Cardiac muscle cell (in vitro differentiated cells and primary cell): ENCODE measurements at places on chromosomes 1 and 21. TPM values are rescaled to one million over a fixed set of nuclear protein-coding genes. Genes with fewer than 3 reads are reported as not detected.

Gene ATP1A2
- 19.3 and 40.9 TPM in 2 replicates for total RNA-seq

Gene CSF3R
- total RNA-seq, result 5.8 and 6.0 TPM in 2 replicates

Gene NEK2
- 4.1 and 51.2 TPM in 2 replicates for total RNA-seq

Gene NDUFS5
- total RNA-seq, result 978 and 1,045 TPM in 2 replicates

Gene CYP4X1
- 0.15 and 0.42 TPM in 2 replicates for total RNA-seq

Gene KCNA3
- total RNA-seq, result 0.09 TPM in 1 of 2 replicates, not detected in the other

Gene TIE1
- 2.2 and 5.0 TPM in 2 replicates for total RNA-seq

Gene CNIH4
- 15.0 and 24.3 TPM in 2 replicates for total RNA-seq

Gene LCE2A
- total RNA-seq, result not detected in 2 replicates

Gene SLFNL1
- 1.5 and 3.0 TPM in 2 replicates for total RNA-seq

DNA sequence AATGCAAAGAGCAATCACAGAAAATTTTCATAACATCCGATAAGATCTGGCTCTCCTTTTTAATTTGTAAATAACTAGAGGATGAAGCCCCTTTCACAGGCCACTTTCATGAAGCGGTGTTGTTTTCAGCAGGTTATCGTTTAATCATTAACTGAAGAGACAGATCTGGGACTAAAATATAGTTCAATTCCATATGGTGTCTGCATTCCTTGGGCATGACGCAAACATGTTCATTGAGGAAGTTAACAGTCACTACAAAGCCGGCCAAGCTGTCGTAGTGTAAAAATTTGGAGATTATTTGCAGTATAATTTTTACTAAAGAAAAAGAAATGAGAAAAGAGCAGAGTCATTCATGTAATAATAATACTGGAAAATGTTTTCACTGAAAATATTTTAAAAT is 565.2 kb upstream of the ADAMTS5 start:
- DNase-seq, result peak; percentile 64
- no peak overlapping the region for H3K27ac ChIP-seq
- no peaks in the 10 kb centered on the region for H3K4me1 ChIP-seq
- no peaks in the 10 kb centered on the region for H3K36me3 ChIP-seq
- H3K4me3 ChIP-seq, result no peak overlapping the region

DNA sequence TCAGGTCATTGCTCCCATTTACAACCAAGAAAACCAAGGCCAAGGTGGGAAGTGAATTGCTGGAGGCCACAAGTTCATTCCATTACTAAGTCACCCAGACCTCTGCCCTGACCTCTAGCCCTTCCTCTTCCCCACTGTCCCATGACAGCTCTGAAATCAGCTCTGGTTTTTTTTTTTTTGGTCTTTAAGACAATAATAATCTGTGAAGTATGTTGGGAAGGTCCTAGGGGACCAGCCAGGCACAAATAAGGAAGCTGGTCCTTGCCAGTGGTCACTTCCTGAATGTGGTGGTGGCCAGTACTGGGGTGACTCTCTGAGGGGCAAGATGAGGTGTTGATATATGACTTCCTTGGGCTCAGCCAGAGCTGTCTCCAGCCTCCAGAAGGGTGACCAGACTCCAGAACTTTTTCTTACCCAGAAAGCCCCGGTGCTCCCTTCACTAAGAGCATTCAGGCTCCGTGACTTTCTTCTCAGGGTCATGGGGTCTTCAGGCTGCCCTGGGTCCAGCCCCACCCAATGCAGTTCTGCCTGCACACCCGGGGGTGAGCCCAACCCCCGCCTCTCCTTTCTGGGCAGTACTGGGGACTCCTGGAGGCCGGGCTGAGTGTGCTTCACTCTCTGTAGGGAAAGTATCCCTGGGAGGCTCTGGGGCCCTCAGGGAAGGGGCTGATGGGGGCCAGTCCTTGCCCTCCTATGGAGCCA is 159.6 kb downstream of the PTPRU start:
- H3K4me3 ChIP-seq, result no peak overlapping the region
- H3K36me3 ChIP-seq, result no peaks in the 10 kb centered on the region
- DNase-seq, result no peak
- peaks cover 5% of the 10 kb centered on the region for H3K27me3 ChIP-seq
- peaks cover 3% of the 10 kb centered on the region for H3K4me1 ChIP-seq

DNA sequence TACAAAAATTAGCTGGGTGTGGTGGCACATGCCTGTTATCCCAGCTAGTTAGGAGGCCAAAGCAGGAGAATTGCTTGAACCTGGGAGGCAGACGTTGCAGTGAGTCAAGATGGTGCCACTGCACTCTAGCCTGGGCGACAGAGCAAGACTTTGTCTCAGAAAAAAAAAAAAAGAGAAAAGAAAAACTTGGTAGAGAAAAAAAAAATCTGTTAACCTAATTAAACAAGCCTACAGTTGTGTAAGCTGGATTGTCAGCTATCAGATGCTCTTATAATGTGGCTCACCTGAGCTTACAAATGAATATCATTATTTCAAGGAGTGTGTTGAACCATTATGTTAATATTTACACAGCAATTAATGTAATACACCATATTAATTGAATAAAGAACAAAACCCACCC is 26.4 kb upstream of the EYA3 start:
- H3K4me1 ChIP-seq, result no peaks in the 10 kb centered on the region
- H3K27me3 ChIP-seq, result no peaks in the 10 kb centered on the region
- no peaks in the 10 kb centered on the region for H3K36me3 ChIP-seq

GRCh38 chr1:160836561-160836960 is 26.1 kb downstream of the CD244 start:
- no peak overlapping the region for H3K27ac ChIP-seq
- no peaks in the 10 kb centered on the region for H3K36me3 ChIP-seq
- no peak for DNase-seq
- H3K4me3 ChIP-seq, result no peak overlapping the region
- H3K27me3 ChIP-seq, result peaks cover 15% of the 10 kb centered on the region

GRCh38 chr1:158055854-158056253 is 62.4 kb downstream of the KIRREL1 start:
- no peaks in the 10 kb centered on the region for H3K27me3 ChIP-seq
- H3K27ac ChIP-seq, result no peak overlapping the region
- no peak for DNase-seq
- no peaks in the 10 kb centered on the region for H3K4me1 ChIP-seq
- H3K4me3 ChIP-seq, result no peak overlapping the region
- no peaks in the 10 kb centered on the region for H3K36me3 ChIP-seq

DNA sequence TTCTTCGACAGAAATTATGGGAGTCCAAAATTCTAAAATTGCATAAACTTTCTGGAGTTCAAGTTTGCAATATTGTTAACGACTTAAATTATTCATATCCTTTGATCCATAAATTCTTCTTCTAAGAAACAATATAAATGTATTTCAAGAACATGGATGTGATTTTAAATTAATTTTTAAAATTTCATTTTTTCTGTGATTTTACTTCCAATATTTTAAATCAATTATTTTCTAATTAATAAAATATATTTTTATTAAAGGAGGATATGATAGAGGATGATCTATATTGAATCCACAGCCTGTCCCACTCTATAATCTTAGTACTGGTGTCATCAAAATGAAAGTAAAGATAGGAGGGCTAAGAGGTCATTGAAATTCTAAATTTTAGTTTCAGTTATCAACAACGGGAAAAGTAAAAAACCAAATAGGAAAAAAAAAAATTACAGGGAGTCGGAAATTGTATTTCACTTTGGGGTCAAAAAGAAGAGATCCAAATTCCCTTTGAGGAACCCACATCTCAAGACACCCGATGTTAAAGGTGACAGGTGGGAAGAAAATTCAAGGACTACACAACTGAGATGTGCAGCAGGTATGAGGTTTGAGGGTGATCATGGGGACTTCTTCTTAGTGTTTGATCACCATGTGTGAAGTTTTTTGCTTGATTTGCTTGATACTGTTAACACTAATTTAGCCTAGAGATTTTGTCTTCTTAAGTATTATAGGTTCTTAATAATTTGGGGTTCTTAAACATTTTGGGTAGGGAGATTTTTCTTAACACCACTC is 154.8 kb upstream of the RGS18 start:
- no peak overlapping the region for H3K4me3 ChIP-seq
- H3K4me1 ChIP-seq, result no peaks in the 10 kb centered on the region
- no peaks in the 10 kb centered on the region for H3K27me3 ChIP-seq
- no peaks in the 10 kb centered on the region for H3K36me3 ChIP-seq
- H3K27ac ChIP-seq, result no peak overlapping the region

GRCh38 chr1:52403566-52404115 is 582 bp downstream of the ORC1 start:
- H3K27ac ChIP-seq, result peak overlapping the region; percentile 15
- H3K27me3 ChIP-seq, result no peaks in the 10 kb centered on the region
- DNase-seq, result no peak
- peaks cover 3% of the 10 kb centered on the region for H3K36me3 ChIP-seq

- no peak overlapping the region for H3K4me3 ChIP-seq
- no peaks in the 10 kb centered on the region for H3K36me3 ChIP-seq
- H3K27me3 ChIP-seq, result no peaks in the 10 kb centered on the region
- no peak for DNase-seq
These were observed 24.7 kb upstream of the IL10 start for GRCh38 chr1:206796981-206797402.

GRCh38 chr1:112754116-112754628 is 39.0 kb upstream of the PPM1J start:
- no peaks in the 10 kb centered on the region for H3K27me3 ChIP-seq
- peaks cover 3% of the 10 kb centered on the region for H3K4me1 ChIP-seq
- no peak overlapping the region for H3K4me3 ChIP-seq

- no peaks in the 10 kb centered on the region for H3K27me3 ChIP-seq
- no peak for DNase-seq
- peaks cover 41% of the 10 kb centered on the region for H3K4me1 ChIP-seq
- peaks cover 24% of the 10 kb centered on the region for H3K36me3 ChIP-seq
- peak overlapping the region; percentile 94 for H3K4me3 ChIP-seq
- peak overlapping the region; percentile 61 for H3K27ac ChIP-seq
These were observed 6.4 kb downstream of the TGFB2 start for GRCh38 chr1:218351391-218352074.

- H3K27ac ChIP-seq, result no peak overlapping the region
- no peaks in the 10 kb centered on the region for H3K36me3 ChIP-seq
- H3K27me3 ChIP-seq, result no peaks in the 10 kb centered on the region
These were observed 1153.9 kb upstream of the NCAM2 start for GRCh38 chr21:19844334-19844733.

- no peaks in the 10 kb centered on the region for H3K36me3 ChIP-seq
- H3K4me1 ChIP-seq, result peaks cover 12% of the 10 kb centered on the region
- H3K4me3 ChIP-seq, result no peak overlapping the region
- DNase-seq, result peak; percentile 83
- no peaks in the 10 kb centered on the region for H3K27me3 ChIP-seq
- no peak overlapping the region for H3K27ac ChIP-seq
These were observed 5.7 kb upstream of the TPRG1L start for GRCh38 chr1:3618881-3619671.

DNA sequence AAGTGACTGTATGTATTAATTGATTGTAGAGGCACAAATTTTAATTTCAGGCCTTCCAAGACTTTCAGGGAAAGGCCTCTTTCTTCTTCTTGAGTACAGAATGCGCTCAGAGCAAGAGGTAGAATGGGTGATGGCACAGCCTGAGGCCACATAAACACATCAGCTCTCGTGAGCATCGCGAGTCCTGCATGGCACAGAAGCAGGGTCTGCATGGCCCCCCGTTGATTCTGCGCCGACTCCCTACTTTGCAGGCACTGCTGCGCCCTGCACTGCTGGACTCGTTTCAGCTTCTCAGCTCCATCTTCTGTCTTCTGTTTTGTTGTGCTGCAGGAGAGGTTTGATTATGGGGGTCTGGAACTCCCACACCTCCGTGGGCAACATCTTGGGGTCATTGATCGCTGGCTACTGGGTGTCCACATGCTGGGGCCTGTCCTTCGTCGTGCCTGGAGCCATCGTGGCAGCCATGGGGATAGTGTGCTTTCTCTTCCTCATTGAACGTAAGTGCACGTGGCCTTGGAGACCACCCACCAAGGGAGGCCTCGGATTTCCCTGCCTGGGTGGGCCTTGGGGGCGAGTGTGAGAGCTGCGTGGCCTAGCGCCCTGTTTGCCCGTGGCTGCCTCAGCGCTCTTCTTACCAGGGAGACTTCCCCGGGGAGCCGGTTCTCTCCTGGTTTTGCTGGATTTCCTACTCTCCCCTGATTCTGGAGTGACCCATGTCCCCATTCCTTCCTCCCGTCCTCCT is 29.6 kb downstream of the SLC37A1 start:
- H3K27ac ChIP-seq, result no peak overlapping the region
- no peak for DNase-seq
- no peak overlapping the region for H3K4me3 ChIP-seq
- H3K27me3 ChIP-seq, result no peaks in the 10 kb centered on the region

DNA sequence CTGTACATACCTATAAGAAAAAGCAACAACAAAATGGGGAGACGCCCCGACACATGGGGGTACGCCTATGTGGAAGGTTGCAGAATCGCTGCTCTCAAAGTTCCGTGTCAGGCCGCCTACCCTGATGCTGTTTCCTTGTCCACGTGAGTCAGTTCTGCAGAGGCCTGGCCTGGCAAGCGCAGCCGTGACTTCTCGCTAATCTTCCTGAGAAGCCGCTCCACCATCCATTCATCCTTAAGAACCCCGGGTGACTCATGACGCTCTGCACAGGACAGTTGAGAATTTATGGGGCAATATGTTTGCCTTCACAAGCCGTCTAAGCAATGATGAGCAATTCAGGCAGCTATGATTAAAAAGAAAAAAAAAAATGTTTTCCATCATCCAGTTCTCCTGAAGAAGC is 122.3 kb upstream of the TMPRSS2 start:
- no peaks in the 10 kb centered on the region for H3K36me3 ChIP-seq
- H3K27me3 ChIP-seq, result no peaks in the 10 kb centered on the region
- no peak overlapping the region for H3K27ac ChIP-seq
- no peak for DNase-seq

DNA sequence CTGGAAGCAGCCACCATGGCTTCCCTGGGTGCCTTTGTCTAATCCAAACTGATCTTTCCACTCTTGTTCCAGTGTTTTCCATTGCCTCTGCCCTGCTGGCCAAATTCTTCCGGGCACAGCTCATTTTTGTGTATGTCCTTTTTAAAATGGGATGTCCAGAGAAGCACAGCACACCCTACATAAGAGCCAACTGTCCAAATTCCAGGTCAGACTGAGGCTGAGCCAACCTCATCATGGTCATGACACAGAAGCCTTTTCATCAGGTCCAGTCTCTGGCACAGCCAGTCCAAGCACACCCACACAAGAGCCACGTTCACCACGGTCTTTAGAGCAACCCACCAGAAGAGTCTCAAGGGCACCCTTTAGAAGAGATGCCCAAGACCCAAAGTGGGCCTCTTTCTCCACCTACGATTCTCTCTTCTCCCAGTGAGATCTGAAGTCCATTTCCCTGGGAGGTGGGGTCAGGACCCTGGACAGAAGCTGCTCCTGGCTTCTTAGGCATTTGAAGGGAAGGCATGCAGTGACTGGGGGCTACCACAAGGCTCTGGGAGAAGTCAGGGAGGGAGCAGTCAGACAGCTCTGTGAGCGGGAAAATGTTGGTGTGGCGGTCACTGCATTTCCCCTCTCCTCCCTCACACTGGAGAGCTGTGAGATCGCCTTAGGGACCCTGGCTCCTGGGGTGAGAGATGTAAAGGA is 53.2 kb downstream of the SYT2 start:
- no peak overlapping the region for H3K27ac ChIP-seq
- no peaks in the 10 kb centered on the region for H3K4me1 ChIP-seq
- peak; percentile 83 for DNase-seq
- H3K4me3 ChIP-seq, result no peak overlapping the region
- no peaks in the 10 kb centered on the region for H3K36me3 ChIP-seq
- peaks cover 9% of the 10 kb centered on the region for H3K27me3 ChIP-seq
